Testis (tissue), 5 donors: ENCODE measurements at places on chromosomes 1 and 21. TPM values are rescaled to one million over a fixed set of nuclear protein-coding genes. Genes with fewer than 3 reads are reported as not detected.
A peak's percentile ranks its signal among the peaks of the same experiment; 100 is the strongest.

NUP210L gene
- total RNA-seq = 23.0 TPM

LAPTM5 gene
- total RNA-seq = 2.0 TPM

MTMR11 gene
- total RNA-seq = 39.8 TPM

SLC35F3 gene
- 0.87 TPM for total RNA-seq

HENMT1 gene
- 70.9 TPM for total RNA-seq

LPAR3 gene
- 65.9 TPM for total RNA-seq

TCEA3 gene
- 12.6 TPM for total RNA-seq

TSPAN1 gene
- total RNA-seq = 14.6 TPM

TCHHL1 gene
- not detected for total RNA-seq

DNA sequence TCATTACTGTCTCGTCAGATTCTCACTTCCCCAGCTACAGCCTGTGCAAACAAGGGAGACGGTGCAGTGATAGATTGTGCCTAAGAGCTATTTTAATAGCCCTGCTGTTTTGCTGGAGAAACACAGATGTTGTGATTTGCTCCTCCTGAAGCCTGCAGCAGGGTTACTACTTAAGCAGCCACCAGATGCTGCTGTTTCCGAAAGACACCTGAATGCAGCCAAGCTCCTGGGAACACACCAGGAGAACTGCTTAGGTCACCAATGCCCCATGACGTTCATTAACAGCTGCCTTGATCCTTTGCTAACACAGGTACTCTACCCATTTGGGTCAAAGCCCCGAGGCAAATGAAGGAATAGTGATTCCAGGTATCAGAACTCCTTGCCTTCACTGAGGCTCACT, 411.8 kb upstream of the DAB1 start:
- no peak overlapping the region for H3K27ac ChIP-seq
- no peaks in the 10 kb centered on the region for H3K4me1 ChIP-seq
- DNase-seq = no peak
- H3K36me3 ChIP-seq = no peaks in the 10 kb centered on the region
- no peak overlapping the region for H3K4me3 ChIP-seq
- no peaks in the 10 kb centered on the region for H3K27me3 ChIP-seq

DNA sequence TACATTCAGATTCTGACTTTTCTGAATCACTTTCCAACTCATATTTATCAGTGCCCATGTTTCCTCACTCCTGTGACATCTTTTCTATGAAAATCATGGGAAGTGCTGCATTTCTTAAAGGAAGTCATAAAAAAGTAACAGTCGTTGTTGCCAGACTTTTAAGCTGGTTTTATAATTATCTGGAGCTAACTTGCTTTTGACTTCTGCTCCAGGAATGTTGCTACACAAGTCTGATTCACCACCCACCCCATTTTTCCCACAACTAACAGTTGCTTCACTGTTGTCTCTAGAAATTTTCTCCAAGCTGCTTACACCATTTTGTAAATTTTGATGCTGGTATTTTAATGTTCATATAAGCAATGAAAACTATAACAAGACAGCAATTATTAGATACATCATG, 12.2 kb downstream of the FCRLB start:
- no peaks in the 10 kb centered on the region for H3K27me3 ChIP-seq
- H3K4me1 ChIP-seq = no peaks in the 10 kb centered on the region
- no peak overlapping the region for H3K4me3 ChIP-seq
- no peak overlapping the region for H3K27ac ChIP-seq

DNA sequence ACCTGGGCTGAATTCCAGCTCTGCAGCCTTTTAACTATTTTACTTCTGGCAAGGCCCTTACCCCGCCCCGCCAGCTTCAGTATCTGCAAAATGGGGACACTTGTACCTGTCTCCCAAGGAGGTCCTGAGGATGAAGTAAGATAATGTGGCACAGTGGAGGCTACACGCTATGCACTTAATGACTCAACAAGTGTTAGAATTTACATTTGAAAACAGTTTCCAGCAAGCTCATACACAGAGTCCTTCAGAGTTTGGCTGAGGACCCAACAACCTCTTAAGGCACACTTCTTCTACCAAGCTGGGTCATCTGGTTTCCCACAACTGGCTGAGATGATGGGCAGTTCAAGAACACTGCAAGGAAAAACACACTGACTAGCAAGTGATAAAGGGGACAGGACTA, 30.2 kb upstream of the SLC22A15 start:
- no peak for DNase-seq
- no peak overlapping the region for H3K27ac ChIP-seq
- no peaks in the 10 kb centered on the region for H3K4me1 ChIP-seq
- H3K4me3 ChIP-seq = no peak overlapping the region
- H3K27me3 ChIP-seq = no peaks in the 10 kb centered on the region

GRCh38 chr1:153827168-153827964, 52.2 kb downstream of the SLC27A3 start:
- H3K36me3 ChIP-seq = no peaks in the 10 kb centered on the region
- no peak for DNase-seq
- no peaks in the 10 kb centered on the region for H3K27me3 ChIP-seq

GRCh38 chr1:88800382-88801051, 90.8 kb downstream of the GTF2B start:
- no peak for DNase-seq
- no peak overlapping the region for H3K4me3 ChIP-seq
- H3K36me3 ChIP-seq = no peaks in the 10 kb centered on the region
- H3K27me3 ChIP-seq = no peaks in the 10 kb centered on the region
- no peak overlapping the region for H3K27ac ChIP-seq
- H3K4me1 ChIP-seq = no peaks in the 10 kb centered on the region

GRCh38 chr1:13674377-13674776, 25.6 kb upstream of the PRDM2 start:
- no peak overlapping the region for H3K4me3 ChIP-seq
- DNase-seq = no peak

DNA sequence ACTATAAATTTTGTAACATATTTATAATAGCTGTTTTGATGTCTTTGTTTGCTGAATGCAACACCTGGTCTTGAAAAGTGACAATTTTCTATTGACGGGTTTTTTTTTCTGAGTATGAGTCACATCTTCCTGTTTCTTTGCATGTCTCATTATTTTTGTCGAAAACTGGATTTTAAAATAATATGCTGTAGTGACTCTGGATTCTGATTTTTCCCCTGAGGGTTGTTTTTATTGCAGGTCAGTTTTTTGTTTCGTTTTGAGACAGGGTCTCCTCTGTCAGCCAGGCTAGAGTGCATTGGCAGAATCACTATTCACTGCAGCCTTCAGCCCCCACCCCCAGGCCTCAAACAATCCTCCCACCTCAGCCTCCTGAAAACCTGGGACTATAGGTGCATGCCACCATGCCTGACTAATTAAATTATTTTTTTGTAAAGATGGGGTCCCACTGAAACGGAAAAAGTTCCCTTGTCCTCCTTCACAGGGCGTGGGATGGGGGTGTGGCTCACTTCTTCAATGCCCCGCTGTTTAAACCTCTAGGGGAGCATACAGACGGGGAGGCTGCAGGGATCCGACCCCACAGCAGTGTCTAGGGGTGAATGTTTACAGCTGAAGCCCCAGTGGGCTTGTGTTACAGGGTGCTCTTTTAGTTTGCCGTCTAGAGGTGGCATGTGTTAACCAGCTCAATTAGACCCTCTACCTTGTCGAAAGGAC, 11.3 kb upstream of the PPIE start:
- H3K4me3 ChIP-seq = peak overlapping the region; percentile 40
- no peaks in the 10 kb centered on the region for H3K27me3 ChIP-seq
- H3K36me3 ChIP-seq = no peaks in the 10 kb centered on the region
- H3K4me1 ChIP-seq = no peaks in the 10 kb centered on the region
- DNase-seq = no peak

GRCh38 chr1:58813801-58814200, 30.0 kb upstream of the JUN start:
- no peak overlapping the region for H3K27ac ChIP-seq
- DNase-seq = no peak
- no peak overlapping the region for H3K4me3 ChIP-seq
- peaks cover 24% of the 10 kb centered on the region for H3K4me1 ChIP-seq
- H3K36me3 ChIP-seq = no peaks in the 10 kb centered on the region
- H3K27me3 ChIP-seq = no peaks in the 10 kb centered on the region

DNA sequence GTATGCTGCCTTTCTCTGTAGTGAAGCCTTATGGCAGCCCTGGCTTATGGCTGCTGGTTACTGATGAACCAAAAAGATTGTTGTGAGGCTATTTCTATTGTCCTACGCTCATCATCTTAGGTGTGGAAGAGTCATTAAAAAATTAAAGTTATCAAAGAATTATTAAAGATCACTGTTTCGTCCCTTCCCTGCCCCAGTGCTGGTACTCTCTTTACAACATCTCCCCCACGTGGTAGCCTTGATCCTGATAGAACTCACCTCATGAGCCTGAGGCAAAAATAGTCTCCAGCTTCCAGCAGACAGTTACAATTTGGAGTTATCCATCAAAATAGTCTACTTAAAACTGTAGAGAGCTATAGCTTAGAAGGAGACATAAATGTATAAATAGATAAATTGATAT, 201.5 kb downstream of the S1PR1 start:
- H3K27me3 ChIP-seq = no peaks in the 10 kb centered on the region
- no peak overlapping the region for H3K27ac ChIP-seq
- H3K36me3 ChIP-seq = no peaks in the 10 kb centered on the region
- H3K4me3 ChIP-seq = no peak overlapping the region
- peak; percentile 28 for DNase-seq

GRCh38 chr21:35044128-35044527, 5.0 kb downstream of the RUNX1 start:
- H3K4me3 ChIP-seq = no peak overlapping the region
- no peaks in the 10 kb centered on the region for H3K27me3 ChIP-seq
- H3K27ac ChIP-seq = no peak overlapping the region
- DNase-seq = no peak

GRCh38 chr1:18090636-18091035, 17.0 kb upstream of the IGSF21 start:
- no peaks in the 10 kb centered on the region for H3K36me3 ChIP-seq
- DNase-seq = no peak
- no peaks in the 10 kb centered on the region for H3K27me3 ChIP-seq
- H3K4me1 ChIP-seq = no peaks in the 10 kb centered on the region

DNA sequence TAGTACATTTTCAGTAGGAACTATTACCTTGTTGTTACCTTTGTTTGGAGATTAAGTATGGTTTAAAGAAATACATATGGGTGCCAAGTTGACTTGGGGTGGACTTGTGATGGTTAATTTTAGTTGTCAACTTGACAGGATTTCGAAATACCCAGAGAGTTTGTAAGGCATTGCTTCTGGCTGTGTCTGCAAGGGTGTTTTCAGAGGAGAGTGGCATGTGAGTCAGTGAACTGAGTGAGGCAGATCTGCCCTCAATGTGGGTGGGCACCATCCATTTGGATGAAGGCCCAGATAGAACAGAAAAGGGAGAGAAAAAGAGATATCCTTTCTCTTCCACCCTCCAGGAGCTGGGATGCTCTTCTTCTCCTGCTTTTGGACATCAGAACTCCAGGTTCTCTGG, 315.5 kb downstream of the GPATCH2 start:
- no peak for DNase-seq
- no peak overlapping the region for H3K4me3 ChIP-seq
- no peak overlapping the region for H3K27ac ChIP-seq
- no peaks in the 10 kb centered on the region for H3K4me1 ChIP-seq

DNA sequence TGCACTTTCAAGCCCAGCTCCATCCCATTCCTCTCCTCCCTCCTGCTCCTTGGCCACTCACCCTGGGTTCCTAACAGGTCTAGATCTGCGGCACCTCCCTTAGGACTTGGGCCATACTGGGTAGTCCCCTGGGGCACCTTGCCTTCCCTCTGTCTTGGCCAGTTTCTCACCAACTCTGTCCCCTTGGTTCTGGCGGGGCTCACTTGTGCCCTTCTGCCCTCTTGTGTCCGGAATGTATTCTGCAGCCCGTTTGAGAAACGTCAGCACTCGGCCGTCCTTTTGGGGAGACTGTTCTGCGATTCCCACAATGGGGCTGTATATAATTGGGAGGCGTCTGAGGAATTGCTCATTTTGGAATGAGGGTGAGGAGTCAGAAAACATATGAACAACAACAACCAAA, 162.4 kb downstream of the ZSCAN20 start:
- no peaks in the 10 kb centered on the region for H3K36me3 ChIP-seq
- no peaks in the 10 kb centered on the region for H3K4me1 ChIP-seq
- H3K27ac ChIP-seq = no peak overlapping the region
- DNase-seq = peak; percentile 58
